Activated CD8-positive, alpha-beta memory T cell treated with anti-CD3 and anti-CD28 coated beads for 1 hour (primary cell): ENCODE measurements at places on chromosomes 4 and X.

DNA sequence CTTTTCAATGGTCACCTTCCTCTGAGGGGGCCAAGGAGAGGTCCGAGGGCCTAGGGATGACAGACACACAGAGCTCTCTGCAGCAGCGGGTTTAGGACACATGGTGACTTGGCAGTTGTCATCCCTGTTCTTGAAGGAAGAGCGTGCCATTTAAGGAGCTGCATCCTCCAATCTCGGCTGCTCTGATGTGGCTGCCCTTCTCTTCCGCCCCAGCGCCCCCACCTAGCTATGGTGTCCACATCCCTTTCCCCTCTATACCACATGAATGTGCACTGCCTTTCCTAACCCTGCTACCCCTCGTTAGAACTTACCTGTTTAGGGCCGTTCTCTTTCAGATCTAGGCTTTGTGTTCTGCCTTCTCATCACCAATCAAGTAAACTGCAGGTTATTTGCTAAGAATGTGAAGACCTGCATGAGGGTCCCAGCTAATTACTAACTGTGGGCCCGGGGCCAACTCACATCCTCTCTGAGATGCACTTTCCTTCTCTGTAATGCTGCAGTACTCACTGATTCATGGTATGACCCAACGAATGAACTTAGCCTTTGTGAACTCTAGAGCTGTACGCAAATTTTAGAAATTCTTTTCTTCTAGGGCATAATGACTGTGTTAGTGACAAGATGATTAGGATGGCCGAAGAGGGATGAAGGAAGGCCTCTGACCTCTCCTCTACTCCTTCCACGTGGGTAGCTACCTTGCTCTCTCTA, 38.2 kb downstream of the CHST7 start:
- no peak for DNase-seq

GRCh38 chrX:110316351-110317060, 1.4 kb downstream of the AMMECR1 start:
- DNase-seq, result no peak

- no peak for DNase-seq
These were observed 21.9 kb downstream of the INTS12 start for GRCh38 chr4:105686571-105686970.

GRCh38 chrX:56726605-56727004, 2.4 kb upstream of the NBDY start:
- no peak for DNase-seq

DNA sequence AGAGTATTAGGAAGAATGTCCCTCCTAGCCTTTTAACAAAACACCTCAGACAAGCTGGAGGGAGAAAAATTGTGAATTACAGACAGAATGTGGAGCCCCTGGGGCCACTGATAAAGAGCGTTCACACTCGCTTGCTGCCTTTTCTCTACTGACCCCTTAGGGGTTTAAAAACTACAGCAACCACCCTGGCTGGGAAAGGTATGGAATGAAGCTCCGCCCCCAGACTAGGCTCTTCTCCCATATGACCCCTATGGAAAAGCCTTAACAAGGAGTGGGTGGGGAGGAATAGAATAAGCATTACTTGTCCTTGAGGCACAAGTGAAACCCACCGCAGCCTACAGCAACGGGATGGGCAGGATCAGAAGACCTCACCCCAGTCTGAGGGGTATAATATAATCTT, 26.3 kb downstream of the ANKRD50 start:
- no peak for DNase-seq

- DNase-seq, result no peak
These were observed 100.3 kb upstream of the DDIT4L start for GRCh38 chr4:100290585-100290984.

GRCh38 chrX:3231766-3232165, 114.7 kb downstream of the MXRA5 start:
- no peak for DNase-seq

- DNase-seq, result no peak
These were observed 6.8 kb upstream of the CXCL2 start for GRCh38 chr4:74105656-74106280.

DNA sequence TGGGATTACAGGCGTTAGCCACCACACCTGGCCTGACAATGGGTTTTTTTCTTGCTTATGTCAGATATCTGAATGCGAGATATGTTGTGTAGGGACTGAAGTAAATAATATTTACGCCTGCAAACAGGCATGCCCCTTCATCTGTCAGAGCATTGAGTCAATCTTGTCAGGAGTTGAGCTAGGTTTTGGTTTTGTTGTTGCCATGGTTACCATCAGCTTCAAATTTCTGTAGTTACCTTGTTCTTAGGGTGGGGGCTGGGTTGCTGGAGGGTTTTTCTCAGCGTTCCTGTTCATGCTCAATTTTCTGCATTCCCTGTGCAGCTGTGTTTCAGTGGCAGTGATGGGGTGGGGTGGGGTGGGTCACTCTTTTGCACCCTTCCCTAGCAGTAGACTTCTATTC, 14.5 kb downstream of the MRPL1 start:
- DNase-seq, result no peak

GRCh38 chr4:161010227-161010626, 1153.6 kb downstream of the FSTL5 start:
- DNase-seq, result no peak

DNA sequence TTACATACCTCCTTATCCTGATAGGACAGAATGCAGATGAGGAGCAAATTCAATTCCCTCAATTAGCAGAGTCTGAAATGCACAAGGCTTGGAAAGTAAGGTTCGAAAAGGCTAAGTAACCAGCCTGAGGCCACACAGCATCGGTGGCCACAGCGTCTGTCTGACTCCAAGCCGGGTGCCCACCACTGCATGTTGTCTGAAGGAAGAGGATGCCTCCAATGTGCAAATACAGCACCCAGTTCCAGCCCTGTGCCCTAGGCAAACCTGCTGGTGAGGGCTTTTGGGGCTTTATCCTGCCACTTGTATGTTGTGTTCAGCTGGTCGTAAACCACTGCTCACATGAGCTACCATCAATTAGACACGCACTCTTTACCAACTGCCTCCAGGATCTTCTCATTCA, 48.6 kb upstream of the PPP2R2C start:
- DNase-seq, result no peak

GRCh38 chr4:39235696-39236095, 53.4 kb downstream of the WDR19 start:
- no peak for DNase-seq

- no peak for DNase-seq
These were observed 35.1 kb downstream of the KLF3 start for GRCh38 chr4:38699112-38699511.

- no peak for DNase-seq
These were observed 51.8 kb upstream of the CBLL2 start for GRCh38 chrX:22220941-22221340.

DNA sequence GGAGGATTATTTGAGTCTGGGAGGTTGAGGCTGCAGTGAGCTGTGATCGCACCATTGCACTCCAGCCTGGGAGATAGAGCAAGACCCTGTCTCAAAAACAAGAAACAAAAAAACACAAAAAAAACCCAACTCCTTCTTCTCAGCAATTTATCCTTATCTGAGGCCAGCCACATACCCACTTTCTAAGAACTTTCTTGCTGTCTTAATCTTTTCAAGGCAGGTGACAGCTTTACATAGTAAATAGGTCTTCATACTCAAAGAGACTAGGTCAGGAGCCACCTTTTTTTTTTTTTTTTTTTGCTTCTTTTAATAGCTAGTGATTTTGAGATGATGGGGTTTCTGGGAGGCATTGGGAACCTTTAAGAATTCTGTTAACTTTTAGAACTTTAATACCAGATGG, 26.1 kb upstream of the ZCCHC13 start:
- no peak for DNase-seq

GRCh38 chr4:55503169-55503568, 43.5 kb downstream of the CLOCK start:
- DNase-seq, result no peak

DNA sequence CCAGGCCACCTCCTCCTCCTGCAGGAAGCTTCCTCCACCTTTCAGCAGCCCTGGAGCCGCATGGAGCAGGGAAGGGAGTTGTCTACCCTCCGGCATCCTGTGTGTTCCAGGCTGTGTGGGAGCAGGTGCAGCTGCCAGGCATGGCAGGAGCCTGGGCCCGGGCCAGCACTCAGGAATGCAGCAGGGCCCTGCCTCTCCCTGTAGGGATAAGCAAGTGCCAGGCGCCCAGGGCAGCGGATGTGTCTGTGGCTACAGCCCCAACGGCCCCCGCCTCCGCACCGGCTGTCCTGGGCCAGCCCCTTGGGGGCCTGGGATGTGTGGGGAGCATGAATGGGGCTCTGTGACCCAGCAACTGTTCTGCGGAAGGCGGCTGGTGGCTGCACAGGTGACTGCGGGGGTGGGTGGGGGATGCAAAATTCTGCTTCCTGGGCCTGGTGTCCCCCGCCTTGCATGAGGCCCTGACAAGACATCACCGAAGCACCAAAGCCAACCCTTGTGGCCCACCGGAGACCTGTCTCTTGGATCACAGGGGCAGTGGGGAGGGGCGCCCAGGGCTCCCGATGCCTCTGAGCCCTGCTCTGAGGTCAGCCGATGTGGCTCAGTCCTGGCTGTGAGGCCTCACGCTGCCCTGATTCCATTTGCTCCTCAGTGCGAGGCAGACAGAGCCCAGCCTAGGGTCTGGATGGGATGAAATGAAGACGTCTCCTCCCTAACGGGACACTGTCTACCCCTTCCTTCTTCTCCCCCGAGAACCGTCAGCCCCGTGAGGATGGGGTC, 1.4 kb upstream of the DOK7 start:
- DNase-seq, result no peak
